Stimulated activated CD4-positive, alpha-beta T cell treated with anti-CD3 and anti-CD28 coated beads, TNF-alpha, amount 100 ng/mL, for 48 hours (primary cell): ENCODE measurements at places on chromosomes 4 and X.

DNA sequence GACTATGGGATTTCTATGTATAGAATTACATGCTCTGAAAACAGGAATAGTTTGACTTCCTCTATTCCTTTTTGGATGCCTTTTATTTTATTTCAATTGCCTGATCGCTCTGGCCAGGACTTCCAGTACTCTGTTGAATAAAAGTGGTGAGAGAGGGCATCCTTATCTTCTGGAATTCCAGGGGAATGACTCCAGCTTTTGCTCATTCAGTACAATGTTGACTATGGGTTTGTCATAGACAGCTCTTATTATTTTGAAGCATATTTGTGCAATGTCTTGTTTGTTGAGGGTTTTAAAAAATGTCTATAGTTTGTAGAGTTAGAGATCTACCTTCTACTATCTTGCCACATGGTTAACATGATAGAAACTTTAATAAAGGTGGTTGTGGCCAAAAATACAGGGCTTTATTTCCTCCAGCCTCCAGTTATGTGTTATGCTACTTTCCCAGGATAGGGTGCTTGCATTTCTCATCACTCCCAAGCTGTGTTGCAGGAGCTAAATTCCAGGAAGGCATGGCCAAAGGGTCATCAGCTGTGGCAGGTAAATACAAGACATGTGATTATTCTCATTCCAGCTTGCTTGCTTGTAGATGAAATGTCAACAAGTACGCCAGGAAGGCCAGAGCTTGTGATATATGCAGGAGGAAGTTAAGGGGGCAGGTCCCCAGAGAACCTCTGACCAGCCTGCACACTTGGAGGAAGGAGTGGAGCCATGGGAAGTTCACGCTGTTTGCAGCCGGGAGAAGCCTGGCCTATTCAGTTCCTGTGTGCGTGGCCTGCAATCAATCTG is 142.4 kb upstream of the CPXCR1 start:
- no peak for DNase-seq

- DNase-seq: no peak
Measured at GRCh38 chr4:98359646-98360045, 98.5 kb downstream of the RAP1GDS1 start.

DNA sequence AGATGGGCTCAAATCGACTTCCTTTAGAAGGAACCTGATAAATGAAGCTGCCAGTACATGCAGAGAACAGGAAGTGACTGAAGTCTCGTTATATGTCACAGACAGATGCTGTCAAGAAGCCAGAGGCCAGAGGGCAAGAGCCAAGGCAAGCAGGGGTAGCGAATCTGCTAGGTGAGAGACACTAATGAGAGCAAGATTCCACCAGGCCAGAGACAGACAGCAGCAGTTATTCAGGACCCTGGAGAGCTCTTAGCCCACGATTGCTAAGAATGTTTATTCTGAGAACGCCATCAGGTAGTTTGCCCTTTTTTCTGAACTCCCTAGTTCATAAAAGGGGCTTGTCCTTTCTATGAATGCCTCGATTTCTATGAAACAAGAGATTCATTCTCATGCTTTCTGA is 73.7 kb downstream of the BEND2 start:
- no peak for DNase-seq

- no peak for DNase-seq
Measured at GRCh38 chr4:24321131-24321530, 263.2 kb downstream of the DHX15 start.

DNA sequence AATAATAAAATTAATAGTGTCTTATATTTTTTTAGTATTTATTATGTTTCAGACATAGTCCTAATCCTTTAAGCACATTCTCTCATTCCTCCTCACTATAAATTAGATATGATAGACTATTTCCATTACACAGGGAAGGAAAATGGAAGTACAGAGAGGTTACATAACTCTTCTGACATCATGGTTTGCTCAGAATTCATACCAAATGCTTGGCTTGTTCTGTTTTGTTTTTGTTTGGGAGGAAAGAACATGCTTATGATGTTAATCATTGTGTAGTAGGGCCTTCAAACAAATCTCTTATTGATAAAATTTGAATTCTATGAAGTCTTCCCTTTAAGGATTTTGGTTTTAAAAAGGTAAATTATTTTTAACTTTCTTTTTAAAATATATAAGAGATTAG is 59.5 kb downstream of the RXFP1 start:
- DNase-seq: no peak
